Left lung (tissue), 14 donors: ENCODE measurements at places on chromosomes 5 and 9. TPM values are rescaled to one million over a fixed set of nuclear protein-coding genes. Genes with fewer than 3 reads are reported as not detected.
A peak's percentile ranks its signal among the peaks of the same experiment; 100 is the strongest.

GRCh38 chr9:136345281-136346156 lies 18.0 kb downstream of the DNLZ start:
- H3K4me1 ChIP-seq, result peaks cover 16% of the 10 kb centered on the region
- DNase-seq, result no peak
- peaks cover 4% of the 10 kb centered on the region for H3K36me3 ChIP-seq
- peak overlapping the region; percentile 56 for H3K27ac ChIP-seq
- H3K4me3 ChIP-seq, result peak overlapping the region; percentile 13

DNA sequence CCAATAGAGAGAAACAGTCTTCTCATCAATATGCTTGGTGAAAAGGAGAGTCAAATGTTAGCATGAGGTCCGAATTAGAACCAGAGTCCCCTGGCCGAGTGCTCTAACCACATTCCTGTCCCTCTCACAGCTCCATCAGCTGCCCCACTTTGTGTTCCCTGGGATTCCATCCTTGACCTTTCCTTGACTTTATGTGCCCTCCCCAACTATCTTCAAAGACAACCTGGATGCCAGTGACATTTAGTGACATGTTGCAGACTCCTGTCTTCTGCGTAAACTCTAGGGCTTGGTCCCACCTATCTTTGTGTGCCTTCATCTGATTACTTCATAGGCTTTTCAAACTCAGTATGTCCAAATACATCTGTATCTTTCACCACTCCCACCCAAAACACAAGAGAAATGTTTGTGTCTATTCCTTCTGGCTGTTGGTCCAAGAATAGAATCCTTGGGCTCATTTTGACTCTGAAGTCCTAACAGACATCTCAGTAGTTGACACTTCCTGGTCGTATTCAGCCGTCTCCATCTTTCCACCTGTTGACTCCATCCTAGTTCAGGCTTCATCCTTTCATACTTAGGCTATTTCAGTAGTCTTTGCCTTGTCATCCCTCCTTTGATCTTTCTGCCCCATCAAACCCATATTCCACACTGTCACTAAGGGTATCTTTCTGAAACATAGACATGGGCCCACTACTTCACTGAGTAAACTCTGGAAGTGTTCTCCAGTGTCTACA lies 101.4 kb upstream of the CD180 start:
- peaks cover 27% of the 10 kb centered on the region for H3K4me1 ChIP-seq
- H3K27ac ChIP-seq, result no peak overlapping the region
- H3K36me3 ChIP-seq, result no peaks in the 10 kb centered on the region
- no peak for DNase-seq
- no peaks in the 10 kb centered on the region for H3K27me3 ChIP-seq

Gene PKD2L2
- total RNA-seq, result not detected

Gene MZB1
- total RNA-seq, result 8.8 TPM

DNA sequence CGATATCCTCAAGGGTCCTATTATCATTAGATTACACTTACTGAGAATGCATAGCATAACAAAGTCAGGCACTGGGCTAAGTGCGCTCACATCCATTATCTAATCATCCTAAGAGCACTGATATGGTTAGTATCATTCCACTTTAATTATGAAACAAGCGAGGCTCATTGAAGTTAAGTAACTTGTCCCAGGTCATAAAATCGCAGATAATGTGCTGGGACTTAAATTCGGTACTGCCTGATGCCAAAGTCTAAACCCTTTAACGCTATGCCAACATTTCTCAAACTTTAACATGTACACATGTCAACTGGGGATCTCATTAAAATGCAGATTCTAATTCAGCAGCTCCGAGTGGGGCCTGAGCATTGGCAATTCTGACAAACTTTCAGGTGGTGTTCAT lies 204.7 kb downstream of the PTTG1 start:
- H3K4me1 ChIP-seq, result no peaks in the 10 kb centered on the region
- no peak overlapping the region for H3K4me3 ChIP-seq
- no peak for DNase-seq
- H3K27me3 ChIP-seq, result no peaks in the 10 kb centered on the region
- H3K27ac ChIP-seq, result no peak overlapping the region

Gene OR1B1
- not detected for total RNA-seq
